NCI-H146 (cell line): ENCODE measurements at places on chromosomes 5 and 9.

GRCh38 chr5:72883850-72884249 is 67.4 kb downstream of the TNPO1 start:
- no peak for DNase-seq

DNA sequence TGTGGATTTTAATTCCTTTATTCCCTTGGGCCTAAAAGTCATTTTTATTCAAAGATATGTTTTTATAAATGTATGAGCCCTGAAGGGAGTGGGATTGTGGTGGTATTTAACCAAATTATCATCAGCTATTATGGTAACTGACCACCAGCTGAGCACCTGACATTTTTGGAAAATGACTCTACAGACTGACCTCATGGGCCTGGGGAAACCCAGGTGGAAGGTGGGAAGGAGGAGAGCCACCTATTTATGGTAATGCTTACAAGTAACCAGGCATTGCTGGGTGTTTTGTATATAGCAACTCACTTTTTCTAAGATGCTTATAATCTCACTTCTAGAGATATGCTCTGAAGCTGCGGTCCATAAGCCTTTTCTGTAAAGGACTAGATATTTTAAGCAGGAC is 22.3 kb upstream of the NFIB start:
- DNase-seq = peak; percentile 9

DNA sequence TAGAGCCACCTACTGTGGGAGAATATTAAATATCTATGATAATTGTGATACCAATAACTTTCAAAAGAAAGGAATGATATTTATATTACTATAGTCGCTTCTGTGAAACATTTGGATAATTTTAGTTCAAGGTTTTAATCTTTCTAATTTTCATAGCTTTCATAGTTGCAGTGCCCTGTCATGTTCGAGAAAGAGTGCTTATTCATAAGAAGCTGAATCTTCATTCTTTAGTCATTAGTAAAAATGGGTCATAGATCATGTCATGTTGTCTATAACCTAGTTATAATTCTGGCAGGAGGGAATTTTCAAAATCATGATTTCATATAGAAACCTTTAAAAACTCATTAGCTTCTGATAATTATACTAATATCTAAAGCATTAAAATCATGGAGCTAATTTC is 685.6 kb downstream of the CETN3 start:
- no peak for DNase-seq

- DNase-seq = peak; percentile 13
These were observed 57.8 kb upstream of the HSPA9 start for GRCh38 chr5:138632900-138633489.

DNA sequence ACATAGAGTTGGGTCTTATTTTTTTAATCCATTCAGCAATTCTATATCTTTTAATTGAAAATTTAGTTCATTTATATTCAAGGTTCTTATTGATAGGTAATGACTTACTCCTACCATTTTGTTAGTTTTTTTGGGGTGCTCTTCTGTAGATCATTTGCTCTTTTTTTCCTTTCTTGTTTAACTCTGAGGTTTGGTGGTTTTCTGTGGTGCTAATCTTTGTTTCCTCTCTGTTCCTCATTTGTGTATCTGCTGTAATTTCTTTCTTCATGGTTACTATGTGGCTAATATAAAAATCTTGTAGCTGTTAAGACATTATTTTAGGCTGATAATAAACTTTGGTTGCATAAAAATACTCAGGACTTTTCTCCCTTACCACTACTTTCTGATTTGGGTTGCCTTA is 181.6 kb upstream of the DMRTA1 start:
- DNase-seq = no peak

GRCh38 chr5:143398451-143399237 is 4.8 kb downstream of the NR3C1 start:
- DNase-seq = no peak

DNA sequence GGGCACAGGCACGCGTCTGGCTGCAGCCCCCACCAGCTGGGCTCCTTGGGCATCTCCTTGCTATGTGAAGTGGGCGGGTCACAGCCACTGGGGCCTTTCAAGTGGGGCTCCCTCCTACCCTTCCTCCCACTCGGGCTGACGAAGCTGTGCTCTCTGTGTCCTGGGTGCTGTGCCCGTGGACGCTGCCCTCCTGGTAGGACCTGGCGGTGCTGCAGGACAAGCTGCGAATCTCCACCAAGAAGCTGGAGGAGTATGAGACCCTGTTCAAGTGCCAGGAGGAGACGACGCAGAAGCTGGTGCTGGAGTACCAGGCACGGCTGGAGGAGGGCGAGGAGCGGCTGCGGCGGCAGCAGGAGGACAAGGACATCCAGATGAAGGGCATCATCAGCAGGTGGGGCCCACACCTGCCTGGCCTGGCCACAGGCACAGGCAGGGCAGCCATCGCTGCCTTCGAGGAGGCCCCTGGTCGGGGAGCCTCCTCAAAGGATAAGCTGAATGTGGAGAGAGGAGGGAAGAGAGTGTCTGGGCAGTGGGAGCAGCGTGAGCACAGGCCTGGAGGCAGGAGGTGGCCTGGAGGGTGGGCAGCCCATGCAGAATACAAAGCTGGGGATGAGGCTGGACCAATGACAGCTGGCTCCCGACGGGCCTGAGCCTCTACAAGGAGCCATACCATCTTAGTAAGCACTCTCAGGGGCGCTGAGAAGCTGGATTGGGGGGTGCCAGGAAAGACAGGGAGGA is 124.7 kb downstream of the DAB2IP start:
- DNase-seq = no peak

DNA sequence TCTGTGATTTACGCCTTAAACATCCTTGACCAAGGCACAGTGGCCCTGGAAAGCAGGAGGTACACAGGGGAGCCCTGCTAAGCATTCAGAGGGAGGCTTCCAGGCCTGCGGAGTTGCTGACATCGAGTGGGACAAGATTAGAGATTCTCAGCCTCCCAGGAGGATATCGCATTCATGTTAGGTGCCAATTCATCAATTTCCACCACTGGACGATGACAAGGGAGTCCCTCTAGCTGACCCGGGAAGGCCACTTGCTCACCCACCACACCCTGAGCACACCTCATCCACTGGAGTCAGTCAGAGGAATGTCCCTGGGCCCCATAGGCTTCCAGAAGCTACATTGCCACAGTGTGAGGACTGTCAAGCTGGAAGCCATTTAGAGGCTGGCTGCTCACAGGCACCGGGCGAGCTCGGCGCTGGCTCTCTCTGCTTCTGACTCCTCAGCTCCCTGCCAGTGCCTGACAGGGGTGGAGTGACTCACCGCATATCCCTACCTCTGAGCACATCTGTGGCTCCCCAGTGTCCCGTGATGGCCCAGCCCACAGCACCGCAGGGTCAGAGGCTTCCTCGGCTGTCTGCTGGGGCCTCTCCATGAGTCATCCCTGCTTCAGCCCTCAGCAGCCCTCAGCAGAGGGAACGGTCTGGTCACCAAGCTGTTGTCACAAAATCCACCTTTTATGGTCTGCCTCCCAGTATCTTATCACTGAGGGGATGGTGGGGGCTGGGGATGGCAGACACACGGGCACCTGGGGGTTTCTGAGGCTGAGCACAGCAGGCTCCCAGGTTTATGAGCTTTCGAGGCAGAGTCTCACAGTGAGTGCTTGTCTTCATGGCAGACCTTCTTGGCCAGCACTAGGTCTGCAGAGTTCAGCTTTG is 117.5 kb downstream of the ZNF608 start:
- DNase-seq = no peak

- no peak for DNase-seq
These were observed 9.2 kb upstream of the RARS1 start for GRCh38 chr5:168477060-168477459.

GRCh38 chr9:91698266-91698665 is 251.8 kb downstream of the ROR2 start:
- DNase-seq = no peak

DNA sequence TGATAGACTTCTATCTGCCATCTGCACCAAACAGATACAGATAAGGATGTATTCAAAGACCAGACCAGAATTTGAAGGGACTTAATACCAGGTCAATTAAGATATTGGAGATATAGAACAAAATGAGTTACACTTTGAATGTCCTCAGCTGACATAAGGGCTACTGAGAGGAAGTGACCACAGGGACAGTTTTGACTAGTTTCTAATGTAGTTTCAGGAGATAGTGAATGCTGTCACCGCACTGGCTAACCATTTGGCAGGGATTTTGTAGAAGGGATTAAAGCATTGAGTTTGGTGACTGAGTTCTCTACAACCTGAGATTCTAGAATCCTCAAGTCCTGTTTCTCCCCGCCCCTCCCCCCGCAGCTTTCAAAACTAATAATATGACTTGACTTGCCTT is 22.7 kb downstream of the CCNH start:
- no peak for DNase-seq

DNA sequence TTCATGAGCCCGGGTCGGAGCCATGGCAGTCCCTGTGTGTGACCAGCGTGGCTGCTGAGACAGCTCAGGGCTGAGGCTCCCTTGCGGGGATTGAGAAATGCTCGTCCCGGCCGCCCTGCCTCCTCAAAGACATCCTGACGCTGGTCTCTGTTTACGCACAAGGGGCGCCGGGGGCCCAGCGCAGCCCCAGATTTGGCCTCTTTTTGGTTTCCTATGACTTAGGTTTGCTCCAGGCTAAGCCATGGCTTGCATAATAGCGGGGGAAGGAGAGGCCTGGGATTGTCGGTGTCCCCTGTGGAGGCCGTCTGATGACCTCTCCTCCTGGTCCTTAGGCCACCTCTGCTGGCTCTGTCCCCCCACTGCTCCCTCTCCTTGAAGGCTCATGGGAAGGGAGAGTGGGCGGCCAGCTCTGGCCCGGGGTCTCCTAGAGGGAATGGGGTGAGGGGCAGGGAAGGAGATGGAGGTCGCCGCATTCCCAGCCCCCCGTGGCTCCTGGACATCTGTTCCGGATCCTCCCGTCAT is 3.5 kb downstream of the LAMC3 start:
- DNase-seq = no peak

- no peak for DNase-seq
These were observed 241.5 kb downstream of the MAN2A1 start for GRCh38 chr5:109931049-109931780.

DNA sequence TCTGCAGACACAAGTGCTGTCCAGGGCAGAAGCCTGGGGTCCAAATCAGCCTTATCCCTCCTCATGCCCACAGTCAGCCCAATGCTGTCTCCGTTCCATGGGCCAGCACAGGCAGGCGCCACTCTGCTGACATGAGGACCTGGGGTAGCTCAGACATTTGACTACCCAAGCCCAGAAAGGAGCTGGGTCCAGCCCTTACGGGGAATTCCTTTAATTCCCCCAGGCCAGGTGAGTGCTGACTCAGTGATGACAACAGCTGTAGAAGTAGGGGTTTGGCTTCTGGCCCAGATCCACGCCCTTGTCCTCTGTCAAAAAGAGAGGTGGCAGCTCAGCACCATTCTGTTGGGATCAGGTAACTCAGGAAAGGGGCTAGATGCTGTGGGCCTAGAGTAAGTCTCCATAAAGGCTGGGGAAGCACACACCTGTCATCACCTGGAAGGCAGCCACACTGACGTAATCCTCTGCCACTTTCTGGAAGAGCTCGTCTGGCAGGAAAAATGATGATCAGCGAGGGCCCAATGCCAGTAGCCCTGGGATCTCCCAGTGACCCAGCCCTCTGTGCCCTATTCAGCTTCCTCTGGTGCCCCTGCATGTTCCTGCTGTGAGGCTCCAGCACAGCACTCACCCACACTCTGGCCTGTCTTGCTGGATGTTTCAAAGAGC is 1.9 kb downstream of the RAB24 start:
- no peak for DNase-seq

- no peak for DNase-seq
These were observed 11.5 kb downstream of the SPRY4 start for GRCh38 chr5:142313275-142313674.

DNA sequence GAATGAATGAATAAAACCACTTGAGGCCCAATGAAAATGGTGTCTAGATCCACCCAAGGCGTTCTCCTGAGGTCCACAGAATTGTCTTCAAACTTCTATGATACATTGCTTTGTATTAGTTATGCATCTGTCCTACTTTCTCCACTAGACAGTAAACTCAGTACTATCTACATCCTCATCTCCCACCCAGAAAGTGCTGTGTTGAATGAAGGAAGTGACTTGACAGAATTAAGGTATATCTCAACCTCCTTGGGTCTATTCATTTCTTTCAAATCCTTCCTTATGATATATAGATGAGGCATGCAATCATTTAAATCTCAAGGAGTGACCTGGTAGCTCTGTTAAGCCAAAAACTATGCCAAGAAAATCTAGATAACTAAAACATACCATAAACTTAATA is 15.7 kb upstream of the PDCL start:
- no peak for DNase-seq

GRCh38 chr5:58281189-58281588 is 178.7 kb downstream of the PLK2 start:
- no peak for DNase-seq

DNA sequence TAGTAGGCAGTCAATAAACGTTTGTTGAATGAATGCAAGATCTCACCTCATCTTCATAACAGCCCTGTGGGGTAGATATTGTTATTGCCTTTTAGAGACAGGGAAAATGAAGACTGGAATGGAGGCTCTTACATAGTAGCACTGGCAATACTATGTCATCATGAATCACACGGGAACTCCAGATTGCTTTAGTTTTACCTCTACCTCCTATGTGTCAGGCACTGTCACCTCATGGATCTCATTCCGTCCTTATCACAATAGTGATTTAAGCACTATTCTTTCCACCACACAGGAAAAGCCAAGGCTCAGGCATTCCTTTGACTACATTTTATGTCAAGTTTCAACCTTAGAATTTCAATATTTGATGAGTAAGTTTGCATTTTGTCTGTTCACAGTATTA is 2.9 kb upstream of the EPB41L4B start:
- DNase-seq = no peak
